ENCODE measurements at places on chromosomes 4 and X.

DNA sequence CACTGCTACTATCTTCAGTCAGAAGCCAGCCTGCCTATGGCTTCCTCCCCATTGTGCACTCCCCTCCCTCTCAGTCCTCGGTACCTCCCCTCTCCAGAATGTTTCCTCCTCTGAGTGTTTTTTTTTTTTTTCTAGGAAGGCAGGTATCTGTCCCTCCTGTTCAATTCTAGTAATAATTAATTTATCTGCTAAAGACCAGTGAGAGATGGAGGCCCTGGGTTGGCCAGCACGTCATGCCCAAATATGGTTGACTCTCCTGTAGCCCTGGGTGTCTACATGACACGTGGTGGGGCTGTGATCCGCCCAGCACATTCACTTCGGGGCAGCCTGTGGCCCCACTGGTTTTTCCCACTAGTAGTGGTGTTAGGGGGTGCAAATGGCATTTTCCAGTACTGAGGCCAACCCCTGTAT, 1.8 kb downstream of the FLNA start:
- no peak for DNase-seq

DNA sequence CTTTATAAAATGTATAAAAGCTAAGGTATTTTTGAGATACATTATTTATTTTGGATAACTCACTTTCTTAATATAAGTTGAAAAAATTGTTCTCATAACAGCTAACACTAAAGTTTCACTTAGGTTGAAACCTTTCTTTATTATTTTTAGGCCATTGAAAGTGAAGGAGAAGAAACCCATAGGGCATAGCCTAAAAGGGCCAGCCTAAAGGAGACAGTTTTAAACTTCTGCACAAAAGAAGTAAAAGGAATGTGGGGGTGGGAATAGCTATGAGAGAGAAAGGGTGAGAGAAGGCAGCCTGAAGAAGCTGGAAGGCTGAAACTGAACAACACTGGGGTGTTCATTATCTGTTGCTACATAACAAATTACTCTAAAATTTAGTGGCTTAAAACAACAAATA, 57.6 kb upstream of the RAPGEF2 start:
- DNase-seq = no peak

GRCh38 chrX:16914058-16914457, 32.4 kb upstream of the REPS2 start:
- DNase-seq = no peak

DNA sequence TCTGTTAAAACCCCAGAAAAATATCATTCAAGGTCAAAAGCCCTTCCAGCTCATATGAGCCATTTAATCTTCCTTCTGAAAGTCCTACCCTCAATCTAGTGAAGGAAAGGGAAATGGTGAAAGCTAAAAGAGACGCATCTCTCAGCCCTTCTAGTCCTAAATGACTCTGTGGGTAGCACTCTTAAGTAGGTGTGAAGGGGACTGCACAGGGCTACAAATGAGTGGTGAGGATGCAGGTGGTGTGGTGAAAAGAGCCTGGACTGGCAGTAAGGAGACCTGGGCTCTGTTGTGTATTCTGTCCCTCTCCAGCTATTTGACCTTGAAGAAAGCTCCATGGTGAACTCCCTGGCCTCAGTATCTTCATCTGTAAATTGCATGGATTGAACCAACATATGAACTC, 671.8 kb upstream of the DIPK2B start:
- DNase-seq = no peak

DNA sequence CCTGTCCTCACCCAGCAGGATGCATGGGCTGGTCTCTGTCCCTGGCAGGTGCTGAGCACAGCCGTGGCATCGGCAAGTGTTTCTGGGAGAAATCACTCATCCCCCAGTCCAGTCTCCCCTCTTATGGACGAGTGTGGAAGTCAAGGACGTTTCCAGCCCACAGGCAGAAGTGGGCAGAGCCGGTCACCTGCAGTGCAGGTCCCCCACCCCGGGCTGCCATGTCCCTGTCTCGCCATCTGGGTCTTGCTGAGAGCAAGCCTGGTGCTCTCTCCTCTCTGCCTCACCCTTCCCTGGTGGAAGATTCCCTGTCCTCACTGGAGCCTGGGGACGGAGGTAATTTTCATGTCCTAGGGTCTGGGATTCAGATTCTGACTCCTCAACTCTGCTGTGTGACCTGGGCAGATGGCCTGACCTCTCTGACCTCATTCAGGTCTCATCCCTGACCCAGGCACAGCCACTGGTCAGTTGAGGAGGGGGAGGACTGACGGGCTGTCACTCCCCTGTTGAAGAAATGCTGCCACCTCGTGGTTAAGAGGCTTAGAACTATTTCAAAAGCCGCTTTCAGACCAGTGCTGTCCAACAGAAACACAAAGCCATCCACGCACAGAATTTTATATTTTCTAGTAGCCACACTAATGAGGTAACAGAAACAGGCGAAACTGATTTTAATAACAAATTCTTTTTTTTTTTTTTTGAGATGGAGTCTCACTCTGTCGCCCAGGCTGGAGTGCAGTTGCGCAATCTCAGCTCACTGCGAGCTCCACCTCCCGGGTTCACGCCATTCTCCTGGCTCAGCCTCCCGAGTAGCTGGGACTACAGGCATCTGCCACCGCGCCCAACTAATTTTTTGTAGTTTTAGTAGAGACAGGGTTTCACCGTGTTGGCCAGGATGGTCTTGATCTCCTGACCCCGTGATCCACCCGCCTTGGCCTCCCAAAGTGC, 1.8 kb downstream of the CPZ start:
- peak; percentile 72 for DNase-seq

DNA sequence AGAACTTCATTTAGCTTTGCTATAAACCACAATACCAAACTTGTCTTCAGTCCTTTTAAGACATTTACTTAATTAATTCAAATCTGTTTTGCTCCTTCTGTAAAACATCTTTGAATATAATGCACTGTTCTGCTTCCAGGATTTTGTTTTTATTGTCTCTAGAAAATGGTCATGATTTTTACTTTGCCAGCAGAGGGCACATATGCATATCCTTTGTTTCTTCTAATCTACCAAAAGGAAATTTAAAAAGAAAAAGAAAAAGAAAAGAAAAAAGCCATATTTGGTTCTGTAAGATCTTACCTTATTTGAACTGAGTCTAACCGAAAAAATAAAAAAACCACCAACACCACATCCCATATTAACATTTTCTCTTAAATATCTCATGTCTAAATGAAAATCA, 101.9 kb upstream of the CCSER1 start:
- DNase-seq = peak; percentile 21

- DNase-seq = peak; percentile 69
Observed at GRCh38 chr4:151563194-151563593, 154.2 kb downstream of the FHIP1A start.

GRCh38 chr4:101853691-101854090, 63.2 kb downstream of the BANK1 start:
- no peak for DNase-seq

Measured in H4 (cell line).